ENCODE measurements at places on chromosomes 5 and 9.

DNA sequence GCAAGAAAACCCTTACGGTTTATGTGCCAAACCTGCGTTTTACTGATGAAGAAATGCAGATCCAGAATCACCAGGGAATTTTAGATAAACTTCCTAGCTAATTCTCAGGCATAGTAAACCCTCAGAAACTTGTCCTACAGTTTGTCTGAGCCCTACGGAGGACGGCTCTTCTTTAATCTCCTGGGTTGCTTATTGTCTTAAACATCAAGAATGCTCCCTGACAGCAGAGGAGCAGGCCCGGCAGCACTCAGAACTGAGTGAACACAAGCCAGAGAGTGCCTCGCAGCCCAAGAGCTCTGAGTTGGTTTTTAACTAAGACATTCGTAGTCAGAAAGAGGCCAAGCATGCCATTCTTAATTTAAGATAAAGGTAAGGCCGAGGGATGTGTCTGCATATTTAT is 114.7 kb upstream of the ERCC6L2 start:
- DNase-seq = no peak

GRCh38 chr5:112787261-112787660 is 49.6 kb downstream of the APC start:
- no peak for DNase-seq

DNA sequence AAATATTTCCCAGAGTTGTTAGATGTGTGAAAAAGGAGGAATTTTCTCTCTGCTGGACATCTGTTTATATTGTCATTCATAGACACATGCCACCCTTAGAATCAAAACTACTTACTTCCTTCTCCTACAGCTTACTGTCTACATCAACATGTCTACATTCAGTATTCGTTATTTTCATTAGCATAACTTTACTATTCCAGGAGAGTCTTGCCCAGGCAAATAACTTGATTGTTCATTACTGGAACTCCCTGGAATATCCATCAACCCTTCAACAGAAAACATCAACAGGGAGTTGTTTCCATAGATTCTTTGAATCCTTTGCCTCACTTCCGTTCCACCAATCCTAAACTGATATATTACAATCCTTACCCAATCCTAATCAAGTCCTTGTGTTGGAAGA is 457.5 kb upstream of the ZNF608 start:
- DNase-seq = no peak

- no peak for DNase-seq
Measured at GRCh38 chr5:160492565-160492964, 70.9 kb downstream of the PTTG1 start.

DNA sequence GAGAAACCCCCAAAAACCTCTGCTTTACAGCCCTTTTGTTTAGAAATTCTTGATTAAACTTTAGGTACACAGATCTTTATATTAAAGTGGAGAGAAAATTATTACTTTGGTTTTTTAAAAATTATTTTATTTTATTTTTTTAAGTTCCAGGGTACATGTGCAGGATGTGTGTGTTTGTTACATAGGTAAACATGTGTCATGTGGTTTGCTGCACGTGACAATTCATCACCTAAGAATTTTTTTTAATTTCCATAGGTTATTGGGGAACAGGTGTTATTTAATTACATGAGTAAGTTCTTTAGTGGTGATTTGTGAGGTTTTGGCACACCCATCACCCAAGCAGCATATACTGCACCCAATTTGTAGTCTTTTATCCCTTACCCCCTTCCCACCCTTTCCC is 581.7 kb downstream of the CSNK1G3 start:
- DNase-seq = no peak

DNA sequence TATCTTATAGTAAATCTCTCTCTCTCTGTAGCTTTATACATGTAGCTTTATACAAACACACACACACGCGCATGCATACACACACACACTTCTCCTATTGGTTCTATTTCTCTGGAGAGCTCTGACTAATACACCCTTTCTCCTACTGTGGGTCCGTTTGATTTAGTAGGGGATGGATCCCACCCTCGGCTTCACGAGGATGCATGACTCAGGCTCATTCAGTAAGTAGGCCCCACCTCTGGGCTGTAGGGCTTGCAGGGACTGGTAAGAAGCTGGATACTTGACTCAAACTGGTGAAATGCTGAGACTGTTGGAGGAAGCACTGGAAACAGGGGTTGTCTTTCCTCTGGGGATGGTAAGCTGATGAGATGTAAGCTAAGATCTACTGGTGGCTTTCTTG is 98.7 kb downstream of the SLC24A2 start:
- no peak for DNase-seq

- peak; percentile 22 for DNase-seq
Measured at GRCh38 chr5:75510836-75511434, 494 bp downstream of the CERT1 start.

DNA sequence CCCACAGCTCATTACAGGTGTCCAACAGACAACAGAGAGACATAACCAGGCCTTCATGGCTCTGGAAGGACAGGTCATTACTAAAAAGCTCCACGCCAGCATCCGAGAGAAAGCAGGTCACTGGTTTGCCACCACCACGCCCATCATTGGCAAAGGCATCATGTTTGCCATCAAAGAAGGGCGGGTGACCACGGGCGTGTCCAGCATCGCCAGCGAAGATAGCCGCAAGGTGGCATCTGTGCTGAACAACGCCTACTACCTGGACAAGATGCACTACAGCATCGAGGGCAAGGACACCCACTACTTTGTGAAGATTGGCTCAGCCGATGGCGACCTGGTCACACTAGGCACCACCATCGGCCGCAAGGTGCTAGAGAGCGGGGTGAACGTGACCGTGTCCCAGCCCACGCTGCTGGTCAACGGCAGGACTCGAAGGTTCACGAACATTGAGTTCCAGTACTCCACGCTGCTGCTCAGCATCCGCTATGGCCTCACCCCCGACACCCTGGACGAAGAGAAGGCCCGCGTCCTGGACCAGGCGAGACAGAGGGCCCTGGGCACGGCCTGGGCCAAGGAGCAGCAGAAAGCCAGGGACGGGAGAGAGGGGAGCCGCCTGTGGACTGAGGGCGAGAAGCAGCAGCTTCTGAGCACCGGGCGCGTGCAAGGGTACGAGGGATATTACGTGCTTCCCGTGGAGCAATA is 29.3 kb upstream of the WWC1 start:
- no peak for DNase-seq

GRCh38 chr5:76165711-76166374 is 82.7 kb downstream of the SV2C start:
- no peak for DNase-seq

DNA sequence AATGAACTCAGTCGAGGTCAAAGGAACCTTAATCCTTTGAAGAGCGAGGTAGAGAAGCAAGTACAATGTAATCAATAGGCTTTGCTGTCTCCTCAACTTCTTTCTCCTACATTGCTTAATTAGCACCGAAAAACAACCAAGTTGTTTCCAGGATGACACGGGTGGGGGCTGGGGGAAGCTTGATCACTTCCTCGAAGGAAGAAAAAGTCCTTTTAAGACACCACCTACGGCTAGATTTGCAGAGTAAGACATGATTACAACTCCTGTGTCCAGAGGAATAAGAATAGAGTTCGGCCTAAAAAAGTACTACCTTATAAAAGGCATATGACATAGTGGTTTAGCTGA is 811 bp upstream of the ARRDC3 start:
- no peak for DNase-seq

DNA sequence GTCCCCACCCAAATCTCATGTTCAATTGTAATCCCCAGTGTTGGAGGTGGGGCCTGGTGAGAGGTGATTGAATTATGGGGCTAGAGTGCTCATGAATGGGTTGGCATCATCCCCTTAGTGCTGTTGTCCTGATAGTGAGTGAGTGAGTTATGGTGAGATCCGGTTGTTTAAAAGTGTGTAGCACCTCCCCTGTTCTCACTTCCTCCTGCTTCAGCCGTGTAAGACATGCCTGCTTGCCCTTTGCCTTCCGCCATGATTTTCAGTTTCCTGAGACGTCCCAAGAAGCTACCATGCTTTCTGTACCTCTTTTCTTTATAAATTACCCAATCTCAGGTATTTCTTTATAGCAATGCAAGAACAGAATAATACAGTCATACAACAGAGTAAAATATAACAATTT is 742 bp upstream of the LECT2 start:
- DNase-seq = no peak

- DNase-seq = no peak
Measured at GRCh38 chr9:120350596-120350995, 229.4 kb downstream of the CDK5RAP2 start.

DNA sequence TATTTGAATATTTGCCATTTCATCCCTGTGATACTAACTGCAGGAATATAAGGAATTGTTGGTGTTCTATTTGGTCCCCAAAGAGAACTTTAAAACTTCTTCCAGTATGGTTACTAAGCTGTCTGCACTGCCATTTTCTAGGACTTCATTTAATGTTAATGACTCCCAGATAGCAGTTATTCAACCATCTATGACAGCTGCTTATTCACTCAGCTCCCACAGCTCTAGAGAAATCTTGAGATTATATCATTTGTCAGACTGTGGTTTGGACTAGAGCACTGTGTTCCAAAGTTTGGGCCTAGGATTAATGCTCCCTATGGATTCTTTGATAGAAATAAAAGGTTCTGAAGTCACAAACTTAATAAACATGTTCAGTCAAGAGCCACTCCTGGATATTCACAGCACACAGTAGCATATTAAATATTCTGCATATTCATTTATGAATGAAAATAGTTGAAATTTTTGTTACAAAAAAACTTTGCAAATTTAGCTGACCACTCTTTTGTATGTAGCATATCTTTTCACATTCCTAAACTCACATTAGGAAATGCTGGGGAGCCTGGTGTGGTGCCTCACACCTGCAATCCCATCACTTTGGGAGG is 173.7 kb downstream of the NFIB start:
- DNase-seq = no peak

DNA sequence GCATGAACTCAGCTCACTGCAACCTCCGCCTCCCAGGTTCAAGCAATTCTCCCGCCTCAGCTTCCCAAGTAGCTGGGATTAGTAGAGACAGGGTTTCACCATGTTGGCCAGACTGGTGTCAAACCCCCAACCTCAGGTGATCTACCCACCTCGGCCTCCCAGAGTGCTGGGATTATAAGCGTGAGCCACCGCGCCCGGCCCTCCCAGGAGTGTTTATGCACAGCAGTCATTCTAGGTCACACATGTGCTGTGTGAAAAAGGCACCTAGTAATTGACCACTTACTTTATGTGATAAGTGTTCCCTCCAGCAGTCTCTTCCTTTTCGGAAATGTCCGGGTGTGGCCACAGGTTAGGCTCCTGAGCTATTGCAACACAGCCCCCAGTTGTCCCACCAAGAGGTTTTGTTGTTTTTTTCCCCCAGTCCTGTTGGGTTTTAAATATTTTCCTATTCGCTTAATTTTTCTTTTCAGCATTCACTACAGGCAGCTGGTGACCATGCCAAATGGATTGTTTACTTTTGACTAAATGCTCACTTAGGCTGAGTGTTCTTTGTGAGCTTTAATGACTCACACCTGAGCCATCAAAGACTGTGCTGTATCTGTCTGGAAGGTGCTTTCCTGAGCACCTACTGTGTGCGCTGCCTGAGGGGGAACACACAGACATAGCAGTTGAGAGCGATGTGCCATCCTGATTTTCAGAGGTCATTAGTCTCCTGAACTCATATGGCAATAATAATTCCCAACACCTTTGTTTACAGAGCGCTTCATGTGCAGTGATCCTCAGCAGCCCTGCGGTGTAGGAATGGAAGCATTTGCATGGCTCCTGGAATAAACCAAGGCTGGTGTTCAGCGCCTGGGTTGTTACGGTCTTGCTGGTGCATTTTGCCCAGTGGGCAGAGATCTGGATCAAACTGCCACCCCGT is 94.3 kb downstream of the MVB12B start:
- DNase-seq = no peak

- no peak for DNase-seq
Measured at GRCh38 chr5:177316005-177316404, 4.3 kb upstream of the MXD3 start.

DNA sequence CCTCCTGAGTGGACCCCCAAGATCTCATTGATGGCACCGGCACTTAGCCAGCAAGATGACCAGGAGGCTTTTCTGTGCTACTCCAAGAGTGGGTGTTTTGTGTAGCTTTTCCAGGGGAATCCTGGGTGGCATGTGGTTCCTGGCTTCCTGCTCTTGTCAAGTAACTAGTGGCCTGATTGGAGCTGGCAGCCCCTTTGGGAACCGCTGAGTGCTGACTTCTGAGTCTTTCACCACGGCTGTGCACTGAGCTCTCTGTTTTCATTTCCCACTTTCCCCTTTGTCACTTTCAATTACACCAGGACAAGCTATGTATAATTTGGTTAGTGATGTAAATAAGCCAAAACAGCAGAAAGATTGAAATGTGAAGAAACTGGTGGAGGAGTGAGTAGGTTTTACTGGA is 255.4 kb downstream of the GOLPH3 start:
- DNase-seq = no peak

GRCh38 chr9:122222791-122223190 is 6.0 kb downstream of the LHX6 start:
- no peak for DNase-seq

GRCh38 chr9:136881691-136882108 is 4.6 kb upstream of the TRAF2 start:
- DNase-seq = peak; percentile 71

DNA sequence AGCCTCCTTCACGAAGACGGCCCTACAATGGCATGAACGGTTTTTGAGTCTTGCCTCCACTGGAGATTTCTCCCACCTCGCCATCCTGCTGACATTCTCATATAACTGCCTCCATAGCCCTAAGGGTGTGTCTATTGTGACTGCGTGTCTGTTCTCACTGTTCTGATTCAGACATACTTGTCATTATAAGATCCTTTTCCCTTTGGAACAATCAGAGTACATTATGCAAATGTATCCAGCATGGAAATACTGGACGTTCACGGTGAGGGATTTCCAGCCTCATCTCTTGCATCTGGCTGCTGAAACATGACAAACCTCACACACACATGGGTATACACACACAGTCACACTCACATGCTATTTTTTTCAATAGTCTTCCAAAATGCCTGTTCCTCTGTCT is 402.1 kb downstream of the DIRAS2 start:
- no peak for DNase-seq
